Stimulated activated CD4-positive, alpha-beta T cell treated with anti-CD3 and anti-CD28 coated beads, Interleukin-15, amount 100 ng/mL, for 24 hours (primary cell): ENCODE measurements at places on chromosomes 6 and 20.
A peak's percentile ranks its signal among the peaks of the same experiment; 100 is the strongest.

GRCh38 chr6:157861814-157862213, 38.8 kb downstream of the SNX9 start:
- DNase-seq, result no peak

- DNase-seq, result no peak
These were observed 39.6 kb downstream of the MEP1A start for GRCh38 chr6:46832816-46833215.

- no peak for DNase-seq
These were observed 181.0 kb downstream of the MTFR2 start for GRCh38 chr6:136069119-136069518.

- DNase-seq, result no peak
These were observed 120.0 kb downstream of the SLC16A10 start for GRCh38 chr6:111207141-111207858.

- DNase-seq, result no peak
These were observed 130.3 kb upstream of the LY86 start for GRCh38 chr6:6458172-6458571.

- DNase-seq, result no peak
These were observed 48.8 kb downstream of the ZFP64 start for GRCh38 chr20:52142757-52143156.

DNA sequence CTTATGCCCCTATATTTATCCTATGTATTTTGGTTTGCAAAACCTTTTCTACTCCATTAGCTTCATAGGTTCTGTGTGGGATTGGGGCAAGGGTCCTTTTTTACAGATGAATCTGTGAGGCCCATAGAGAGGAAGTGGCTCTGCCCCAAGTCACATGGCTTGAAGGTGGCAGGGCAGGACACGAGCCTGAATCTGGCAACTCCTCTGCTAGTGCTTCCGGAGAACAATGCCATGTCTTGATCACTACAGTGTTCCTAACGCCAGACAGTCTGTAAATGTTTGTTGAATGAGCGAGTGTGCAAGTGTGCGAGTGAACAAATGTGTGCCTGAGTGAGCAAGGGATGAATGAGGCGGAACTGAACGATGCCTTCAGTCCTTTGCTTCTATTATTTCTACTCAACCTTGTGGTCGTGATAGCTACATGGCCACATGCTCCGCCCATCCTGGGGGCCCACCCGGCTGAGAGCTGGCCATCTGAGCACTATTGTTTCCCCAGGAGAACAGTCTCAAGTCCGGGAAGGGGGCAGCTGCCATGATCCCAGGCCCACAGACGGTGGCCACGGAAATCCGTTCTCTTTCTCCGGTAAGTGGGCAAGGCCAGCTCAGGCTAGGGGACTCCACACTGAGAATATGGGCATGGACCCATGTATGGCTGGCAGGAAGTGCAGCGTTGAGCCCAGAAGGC, 17.8 kb upstream of the AAR2 start:
- no peak for DNase-seq

- DNase-seq, result no peak
These were observed 17.3 kb upstream of the SNRPB2 start for GRCh38 chr20:16712511-16712947.

GRCh38 chr6:123925350-123925749, 121.7 kb downstream of the NKAIN2 start:
- DNase-seq, result no peak

- no peak for DNase-seq
These were observed 86.6 kb upstream of the STXBP5 start for GRCh38 chr6:147117580-147117979.

DNA sequence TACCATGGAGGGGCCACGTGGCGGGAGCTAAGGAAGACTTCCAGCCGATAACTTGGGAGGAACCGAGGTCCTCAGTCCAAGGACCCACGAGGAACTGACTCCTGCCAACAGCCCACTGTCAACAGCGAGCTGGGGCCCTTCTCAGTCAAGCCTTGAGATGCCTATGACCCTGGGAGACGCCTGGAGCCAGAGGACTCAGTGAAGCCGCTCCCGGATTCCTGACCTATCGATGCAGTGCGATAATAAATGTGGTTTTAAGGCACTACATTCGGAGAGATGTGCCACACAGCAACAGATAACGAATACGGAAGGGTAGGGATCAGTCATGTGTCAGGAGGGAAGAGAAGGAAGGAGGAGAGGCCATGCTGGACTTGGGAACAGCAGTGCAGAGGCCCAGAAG, 208.5 kb downstream of the NFATC2 start:
- no peak for DNase-seq

DNA sequence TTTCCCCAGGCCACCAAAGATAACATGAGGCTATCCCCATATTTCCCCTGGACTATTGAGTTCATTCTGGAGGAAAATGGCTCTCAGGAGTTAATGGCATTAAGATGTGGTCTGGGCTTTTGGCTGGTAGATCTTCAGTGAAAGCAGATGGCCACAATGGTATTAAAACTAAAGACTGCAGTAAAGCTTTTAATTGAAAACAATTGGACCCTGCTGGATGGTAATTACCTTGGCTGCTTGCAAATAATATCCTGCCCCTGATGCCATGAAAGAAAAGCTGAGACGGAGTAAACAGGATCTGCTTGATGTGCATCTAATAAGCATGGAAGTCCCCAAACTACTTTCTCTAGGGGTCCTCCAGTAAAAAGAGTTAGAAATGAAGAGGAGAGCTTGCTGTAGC, 255.8 kb downstream of the QKI start:
- no peak for DNase-seq

GRCh38 chr20:7935027-7935551, 5.2 kb downstream of the HAO1 start:
- DNase-seq, result no peak

DNA sequence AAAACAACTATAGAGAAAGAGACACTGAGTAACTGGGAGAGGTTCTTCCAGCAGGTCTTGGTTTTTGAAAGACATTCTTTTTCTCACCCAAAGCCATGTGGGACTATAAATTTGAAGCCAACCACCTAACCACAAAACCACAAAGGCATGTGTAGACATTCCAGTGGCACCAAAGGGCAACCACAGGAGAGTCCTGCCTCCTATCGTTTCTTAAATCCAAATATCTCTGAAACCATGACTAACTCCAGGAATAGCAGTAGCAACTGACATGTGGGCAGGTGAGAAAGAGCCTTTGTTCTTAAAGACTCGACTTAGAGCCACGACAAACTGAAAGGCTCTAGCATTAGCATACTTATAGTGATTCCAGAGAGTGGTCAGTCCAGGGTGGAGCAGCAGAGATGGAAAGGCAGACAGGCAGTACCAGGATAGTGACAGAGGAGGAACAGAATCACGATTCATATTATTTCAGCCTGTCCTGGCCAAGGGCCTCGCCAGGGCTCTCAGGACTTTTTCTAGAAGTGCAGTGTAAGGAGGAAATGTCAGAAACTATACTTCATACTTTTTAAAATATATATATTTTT, 9.4 kb upstream of the COL9A1 start:
- peak; percentile 12 for DNase-seq

GRCh38 chr6:63821442-63821841, 185.8 kb downstream of the PHF3 start:
- DNase-seq, result no peak

DNA sequence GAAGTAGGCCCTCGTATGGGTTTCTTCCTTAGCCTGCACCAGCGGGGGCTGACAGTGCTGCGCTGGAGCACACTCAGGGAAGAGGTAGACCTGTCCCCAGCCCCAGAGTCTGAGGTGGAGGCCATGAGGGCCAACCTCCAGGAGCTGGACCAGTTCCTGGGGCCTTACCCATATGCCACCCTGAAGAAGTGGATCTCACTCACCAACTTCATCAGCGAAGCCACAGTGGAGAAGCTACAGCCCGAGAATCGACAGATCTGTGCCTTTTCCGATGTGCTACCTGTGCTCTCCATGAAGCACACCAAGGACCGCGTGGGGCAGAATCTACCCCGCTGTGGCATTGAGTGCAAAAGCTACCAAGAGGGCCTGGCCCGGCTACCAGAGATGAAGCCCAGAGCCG, 3.8 kb downstream of the AAR2 start:
- DNase-seq, result no peak

- no peak for DNase-seq
These were observed 178.9 kb downstream of the SASH1 start for GRCh38 chr6:148521586-148521985.

DNA sequence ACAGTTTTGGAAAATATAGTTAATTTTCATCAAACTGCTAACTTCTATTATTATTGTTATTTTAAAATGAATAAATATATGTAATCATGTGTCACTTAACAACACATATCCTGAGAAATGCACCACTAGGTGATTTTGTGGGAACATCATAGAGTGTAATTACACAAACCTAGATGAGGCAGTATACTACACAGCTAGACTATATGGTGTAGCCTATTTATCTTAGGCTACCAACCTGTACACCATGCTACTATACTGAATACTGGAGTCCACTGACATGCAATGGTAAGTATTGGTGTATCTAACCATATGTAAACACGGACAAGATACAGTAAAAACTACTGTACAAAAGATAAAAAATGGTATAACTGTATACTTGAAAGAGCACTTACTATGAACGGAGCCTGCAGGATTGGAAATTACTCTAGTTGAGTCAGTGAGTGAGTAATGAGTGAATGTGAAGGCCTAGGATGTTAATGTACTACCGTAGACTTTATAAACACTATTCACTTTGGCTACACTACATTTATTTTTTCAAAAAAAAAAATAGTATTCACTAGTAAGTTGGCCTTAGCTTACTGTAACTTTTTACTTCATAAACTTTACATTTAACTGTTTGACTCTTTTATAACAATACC, 72.4 kb downstream of the ASCC3 start:
- no peak for DNase-seq

DNA sequence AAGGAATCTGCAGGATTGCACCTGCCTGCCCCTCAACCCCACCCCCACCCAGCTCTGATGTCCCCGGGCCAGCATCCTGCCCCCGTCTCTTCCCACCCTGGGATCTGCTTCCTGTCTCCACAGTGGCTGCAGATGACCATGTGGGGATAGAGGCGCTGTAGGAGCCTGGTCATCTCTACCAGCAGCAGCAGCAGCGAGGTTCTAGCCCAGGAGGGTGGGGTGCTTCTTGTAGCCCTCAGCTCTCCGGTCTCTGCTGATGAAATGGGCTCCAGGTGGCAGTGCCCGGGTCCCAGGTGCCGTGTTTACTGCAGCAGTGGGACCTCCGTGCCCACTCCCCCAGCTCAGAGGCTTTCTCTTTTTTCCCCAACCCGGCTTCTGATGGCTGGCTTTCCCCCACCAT, 25.2 kb downstream of the CAPN11 start:
- no peak for DNase-seq

DNA sequence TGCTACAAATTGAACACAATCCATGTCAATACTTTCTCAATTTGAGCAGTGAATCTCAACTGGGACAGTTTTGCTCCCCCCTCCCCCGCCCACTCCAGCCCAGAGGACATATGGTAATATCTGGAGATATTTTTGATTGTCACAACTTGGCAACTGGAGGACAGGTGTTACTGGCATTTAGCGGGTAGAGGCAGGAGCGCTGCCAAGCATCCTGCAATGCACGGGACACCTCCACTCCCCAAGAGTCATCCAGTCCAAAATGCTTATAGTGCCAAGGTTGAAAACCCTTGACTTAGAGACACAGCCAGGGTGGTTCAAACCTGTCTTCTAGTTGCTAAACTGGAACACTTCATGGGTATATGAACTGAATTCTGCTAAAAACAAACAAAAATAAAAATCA, 26.9 kb upstream of the LRRC1 start:
- DNase-seq, result no peak

- no peak for DNase-seq
These were observed 7.3 kb upstream of the MAVS start for GRCh38 chr20:3839328-3839727.
